ENCODE measurements at places on chromosomes 12 and 14.

GRCh38 chr12:124379938-124380754 lies 85.3 kb downstream of the RFLNA start:
- DNase-seq: no peak

DNA sequence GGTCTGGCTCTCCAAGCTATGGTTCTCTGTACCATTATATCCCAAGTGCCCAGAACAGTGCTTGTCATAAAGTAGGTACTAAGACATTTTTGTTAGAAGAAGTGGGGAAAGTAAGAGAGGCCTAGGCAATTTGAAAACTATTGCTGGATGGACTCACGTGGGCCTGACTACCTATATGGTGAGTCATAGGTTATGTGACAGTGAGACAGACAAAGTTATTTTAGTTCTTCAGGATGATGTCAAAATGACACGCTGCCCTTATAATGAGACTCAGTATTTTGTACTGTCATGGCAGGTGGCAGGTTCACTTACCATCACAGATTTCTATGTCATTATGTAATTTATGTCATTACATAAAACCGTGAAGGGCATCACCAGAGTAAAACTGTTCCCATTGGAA lies 53.1 kb downstream of the PARP11 start:
- no peak for DNase-seq

DNA sequence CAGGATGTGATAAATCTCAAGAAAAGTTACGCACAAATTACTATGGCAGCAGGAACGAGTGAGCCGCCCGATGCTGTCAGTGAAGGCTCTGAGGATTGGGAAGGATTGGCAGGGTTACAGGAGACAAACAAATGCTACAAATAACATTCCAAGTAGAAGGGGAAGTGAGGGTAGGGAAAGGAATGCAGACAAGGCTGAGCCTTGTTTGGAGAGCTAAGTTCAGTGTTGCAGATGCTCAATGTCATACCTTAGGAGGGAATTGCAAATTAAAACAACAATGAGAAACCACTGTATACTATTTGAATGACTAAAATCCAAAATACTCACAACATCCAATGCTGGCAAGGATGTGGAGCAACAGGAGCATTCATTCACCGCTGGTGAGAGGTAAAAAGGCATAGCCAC lies 1.3 kb downstream of the CLEC9A start:
- DNase-seq: no peak

DNA sequence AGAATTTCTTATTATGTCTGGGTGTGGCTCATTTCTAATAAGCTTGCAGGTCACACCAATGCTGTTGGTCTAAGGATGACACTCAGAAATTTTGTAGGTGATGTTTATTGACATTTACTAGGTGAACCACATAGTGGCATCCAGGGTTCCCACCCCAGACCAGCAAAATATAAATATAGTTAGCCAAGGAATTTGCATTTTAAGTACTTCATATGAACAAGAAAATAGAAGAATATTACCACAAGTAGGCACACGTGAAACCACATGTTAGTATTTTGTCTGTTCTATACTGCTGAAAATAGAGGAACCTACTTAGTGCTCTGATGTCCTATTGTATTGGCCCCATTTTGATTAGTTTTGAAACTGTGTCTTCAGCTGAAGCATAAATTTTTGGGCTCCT lies 71.1 kb downstream of the USP15 start:
- no peak for DNase-seq

DNA sequence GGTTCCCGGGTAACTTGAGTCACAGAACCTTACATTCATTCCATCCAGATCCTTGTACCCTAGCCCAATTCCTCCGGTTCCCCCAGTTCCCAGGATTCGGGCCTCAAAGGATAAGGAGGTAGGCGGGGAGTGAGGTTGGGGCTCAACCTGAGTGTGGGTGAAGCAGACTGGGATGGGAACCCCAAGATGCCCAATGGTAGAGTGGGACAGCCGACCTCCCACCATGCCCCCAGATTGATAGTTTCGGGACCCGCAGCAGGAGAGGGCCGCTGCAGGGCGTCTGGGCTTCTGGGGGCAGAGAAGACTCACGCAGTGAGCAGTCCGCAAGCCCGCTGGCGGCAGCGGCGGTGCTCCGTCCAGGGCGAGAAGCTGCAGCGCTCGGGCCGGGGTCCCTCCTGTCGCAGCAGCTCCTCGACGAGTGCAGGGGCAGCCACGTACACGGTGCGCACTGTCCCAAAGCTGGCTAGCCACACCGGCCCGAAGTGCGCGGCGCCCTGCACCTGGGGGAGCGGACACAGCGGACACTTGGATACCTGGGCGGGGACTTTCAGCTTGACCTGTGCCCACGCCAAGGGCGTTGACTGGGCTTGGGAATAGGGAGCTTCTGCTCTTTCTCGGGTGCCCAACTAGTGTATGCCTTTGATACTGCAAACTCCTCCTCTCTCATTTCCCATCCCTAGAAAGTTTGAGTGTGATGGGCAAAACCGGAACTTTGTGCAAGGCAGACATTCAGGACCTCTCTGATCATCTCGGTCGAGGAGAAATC lies 997 bp downstream of the CYP27B1 start:
- DNase-seq: no peak

GRCh38 chr14:70563417-70563816 lies 28.6 kb upstream of the ADAM20 start:
- no peak for DNase-seq

DNA sequence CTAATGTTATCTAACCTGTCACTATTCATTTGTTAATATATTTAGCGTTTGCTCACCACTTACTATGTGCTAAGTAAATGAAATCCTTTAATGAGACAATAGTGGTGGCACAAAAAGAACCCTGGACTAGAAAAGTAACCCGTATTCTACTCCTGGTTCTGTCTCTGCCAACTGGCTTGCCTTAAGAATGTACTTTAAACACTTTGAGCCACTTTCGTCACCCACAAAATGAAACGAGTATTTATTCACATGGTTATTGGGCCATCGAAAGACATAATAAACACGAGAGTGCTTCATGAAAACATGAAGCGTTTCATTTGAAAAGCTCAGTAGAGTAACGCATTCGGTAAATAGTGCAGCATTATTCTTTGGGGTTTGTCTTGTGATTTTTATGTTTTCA lies 254.7 kb downstream of the EGLN3 start:
- no peak for DNase-seq

- DNase-seq: no peak
Observed at GRCh38 chr12:45389426-45389825, 173.5 kb downstream of the ANO6 start.

GRCh38 chr12:60501124-60501729 lies 905.4 kb downstream of the SLC16A7 start:
- DNase-seq: no peak

DNA sequence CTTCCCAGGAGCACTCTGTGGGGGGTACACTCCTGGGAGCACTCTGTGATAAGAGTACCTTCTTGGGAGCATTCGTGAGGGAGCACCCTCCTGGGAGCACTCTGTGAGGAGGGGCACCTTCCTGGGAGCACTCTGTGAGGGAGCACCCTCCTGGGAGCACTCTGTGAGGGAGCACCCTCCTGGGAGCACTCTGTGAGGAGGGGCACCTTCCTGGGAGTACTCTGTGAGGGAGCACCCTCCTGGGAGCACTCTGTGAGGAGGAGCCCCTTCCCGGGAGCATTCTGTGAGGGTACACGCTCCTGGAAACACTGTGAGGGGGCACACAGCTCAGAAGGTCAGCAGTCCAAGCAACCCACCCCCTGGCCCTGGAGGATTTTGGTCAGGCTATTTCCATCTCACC lies 22.6 kb downstream of the LRCOL1 start:
- DNase-seq: no peak

DNA sequence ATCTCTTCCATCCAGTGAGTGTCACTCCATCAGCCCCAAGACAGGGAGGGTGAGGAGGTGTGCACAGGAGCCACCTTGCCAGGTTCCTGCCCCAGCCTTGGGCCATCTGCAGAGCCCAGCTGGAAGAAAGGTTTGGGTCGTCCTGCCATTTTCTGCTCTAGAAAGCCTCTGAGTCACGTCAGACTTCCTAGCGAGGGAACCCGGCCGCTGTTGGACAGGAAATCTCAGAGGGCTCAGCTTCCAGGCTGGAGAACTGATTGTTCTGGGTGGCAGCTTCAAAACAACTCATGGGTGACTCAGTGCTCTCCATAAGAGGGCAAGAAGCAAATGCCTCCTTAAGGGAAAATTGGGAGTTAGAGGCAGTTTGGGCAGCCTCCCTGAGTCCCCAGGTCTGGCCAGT lies 16.6 kb downstream of the HIP1R start:
- no peak for DNase-seq

- no peak for DNase-seq
Observed at GRCh38 chr12:22981711-22982110, 356.7 kb downstream of the ETNK1 start.

GRCh38 chr12:52342781-52343490 lies 21.7 kb upstream of the KRT83 start:
- DNase-seq: no peak

DNA sequence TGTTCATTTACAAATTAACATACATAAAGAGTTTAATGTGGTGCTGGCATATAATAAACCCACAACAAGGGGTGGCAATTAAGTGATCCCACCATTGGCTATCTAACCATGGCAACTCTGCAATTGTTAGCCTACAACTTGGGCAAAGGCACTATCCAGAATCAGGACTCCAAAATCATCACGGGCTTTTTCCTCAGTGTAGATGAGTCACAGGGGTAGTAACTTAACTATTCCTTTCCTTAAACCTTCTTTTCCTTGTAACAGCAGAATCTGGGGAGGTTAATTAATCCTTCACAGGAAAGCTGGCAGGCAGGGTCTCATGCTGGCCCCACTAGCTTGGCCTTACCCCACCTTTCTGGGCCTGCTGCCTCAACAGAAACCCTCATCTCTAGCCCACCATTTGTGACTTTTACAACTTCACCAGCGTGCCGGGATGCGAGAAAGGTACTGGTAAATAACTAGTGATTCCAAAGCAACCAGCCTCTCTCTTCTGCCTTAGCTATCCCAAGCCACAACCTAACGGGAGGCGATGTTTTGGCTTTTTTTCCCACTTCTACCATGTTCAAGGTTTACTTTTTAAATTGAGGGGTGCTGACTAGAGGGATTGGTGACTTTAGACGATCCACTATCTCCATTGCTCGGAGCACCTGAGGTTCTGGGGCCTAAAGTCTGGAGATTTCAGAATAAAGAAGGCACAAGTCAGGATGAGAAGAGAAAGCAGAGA lies 744 bp downstream of the ATP5MC2 start:
- no peak for DNase-seq

- DNase-seq: no peak
Observed at GRCh38 chr12:89247541-89247942, 104.8 kb downstream of the DUSP6 start.

GRCh38 chr12:68924546-68924945 lies 8.4 kb downstream of the CPM start:
- DNase-seq: no peak

- DNase-seq: no peak
Observed at GRCh38 chr14:79404874-79405511, 806.3 kb downstream of the DIO2 start.

DNA sequence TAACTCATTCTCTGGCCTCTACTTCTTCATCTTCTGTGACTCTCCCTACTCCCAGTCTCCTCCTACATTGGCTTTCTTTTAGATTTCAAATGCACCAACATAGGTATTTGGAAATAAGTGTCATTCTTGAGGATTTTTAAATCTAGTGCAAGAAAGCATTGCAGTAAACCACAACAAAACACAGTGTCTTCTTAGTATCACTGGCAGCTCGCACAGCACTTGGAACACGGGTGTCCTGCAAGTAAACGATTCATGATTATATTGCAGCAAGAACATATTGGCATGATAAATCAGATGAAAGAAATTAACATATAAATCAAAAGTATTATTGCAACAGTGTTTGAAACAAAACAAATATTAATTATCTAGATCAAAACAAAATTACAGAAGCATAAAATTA lies 45.6 kb downstream of the MAGOHB start:
- no peak for DNase-seq

DNA sequence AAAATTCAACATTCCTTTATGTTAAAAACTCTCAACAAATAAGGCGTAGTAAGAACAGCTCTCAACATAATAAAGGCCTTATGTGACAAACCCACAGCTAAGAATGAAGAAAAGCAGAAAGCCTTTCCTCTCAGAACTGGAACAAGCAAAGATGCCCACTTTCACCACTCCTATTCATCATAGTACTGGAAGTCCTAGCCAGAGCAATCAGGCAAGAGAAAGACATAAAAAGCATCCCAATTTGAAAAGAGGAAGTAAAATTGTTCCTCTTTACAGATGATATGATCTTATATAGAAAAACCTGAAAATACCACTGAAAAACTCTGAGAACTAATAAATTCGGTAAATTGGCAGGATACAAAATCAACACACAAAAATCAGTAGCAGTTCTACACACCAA lies 52.1 kb downstream of the STON2 start:
- no peak for DNase-seq

DNA sequence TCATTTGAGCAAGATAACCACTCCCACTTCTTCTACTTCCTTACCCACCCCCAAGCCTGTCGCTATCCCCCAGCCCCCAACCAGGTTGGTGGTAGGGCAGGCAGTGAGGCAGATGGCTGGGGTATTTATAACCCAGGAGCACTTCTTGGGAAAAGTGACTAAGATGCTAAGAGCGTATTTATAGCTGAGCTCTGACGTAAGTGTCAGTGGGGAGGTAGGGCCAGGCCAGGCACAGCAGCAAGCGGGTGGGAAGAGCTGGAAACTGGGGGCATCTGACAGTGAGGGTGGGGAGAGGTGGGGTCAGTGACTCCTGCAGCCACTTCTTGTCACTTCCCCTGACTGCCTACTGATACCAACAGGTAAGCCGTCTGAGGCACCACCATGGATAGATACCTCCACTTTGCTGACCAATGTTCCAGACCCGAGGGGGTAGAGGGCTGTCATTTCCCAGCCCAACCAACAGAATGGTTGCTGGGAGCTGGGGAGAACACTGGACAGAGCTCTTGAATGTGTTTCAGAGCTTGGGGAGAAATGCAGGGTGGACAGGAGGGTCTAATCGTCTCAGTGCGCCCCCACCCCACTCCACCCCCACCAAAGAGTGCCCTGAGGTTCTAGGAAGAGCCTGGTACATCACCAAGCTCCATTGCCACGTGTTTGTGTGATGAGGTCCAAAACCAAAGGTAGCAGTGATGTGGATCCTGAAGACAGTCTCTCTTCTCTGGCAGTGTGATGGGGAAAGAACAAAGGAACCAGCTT lies 2.7 kb upstream of the INHBE start:
- DNase-seq: no peak

DNA sequence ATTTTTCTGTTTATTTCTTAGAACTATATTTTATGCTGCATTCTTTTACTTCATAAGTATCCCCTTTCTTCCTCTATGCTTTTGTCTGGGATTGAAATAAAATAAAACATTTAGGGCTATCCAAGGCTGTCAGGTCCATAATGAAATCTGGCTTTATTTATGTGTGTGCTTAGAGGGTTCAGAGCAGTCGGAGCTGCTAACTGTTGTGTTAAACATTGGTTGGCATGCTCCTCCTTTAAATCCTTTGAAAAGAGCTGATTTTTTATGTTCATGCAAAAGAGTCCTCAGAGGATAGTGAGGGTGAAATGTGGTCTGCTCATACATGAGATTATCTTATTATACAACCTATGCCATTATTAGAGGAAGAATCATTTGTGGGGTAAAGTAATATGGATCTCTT lies 322.3 kb upstream of the E2F7 start:
- DNase-seq: no peak

Measured in activated CD4-positive, alpha-beta T cell treated with anti-CD3 and anti-CD28 coated beads, Interleukin-2, amount 50 U/mL, for 24 hours (primary cell).